ENCODE measurements at places on chromosomes 2 and 18.
A peak's percentile ranks its signal among the peaks of the same experiment; 100 is the strongest.

DNA sequence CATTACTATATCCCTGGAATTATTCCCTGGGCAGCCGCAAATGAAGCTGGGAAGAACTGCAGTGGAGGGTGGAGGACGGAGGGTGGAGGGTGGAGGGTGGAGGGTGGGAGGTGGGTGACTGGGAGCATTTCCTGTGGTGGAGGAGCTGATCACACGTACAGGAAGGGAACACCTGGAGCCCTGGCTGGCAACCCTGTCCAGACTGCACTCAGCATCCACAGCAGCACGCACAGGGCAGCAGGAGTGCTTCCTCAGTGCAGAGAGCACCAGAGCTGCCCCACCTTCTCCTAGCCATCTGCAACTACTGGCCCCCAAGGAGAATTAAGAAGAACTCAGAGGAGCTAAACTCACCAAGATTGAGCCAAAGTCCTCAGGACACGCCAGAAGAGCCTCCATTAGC lies 249.9 kb downstream of the EIPR1 start:
- no peak for DNase-seq

GRCh38 chr2:101718993-101719571 lies 21.6 kb downstream of the MAP4K4 start:
- DNase-seq, result peak; percentile 66

DNA sequence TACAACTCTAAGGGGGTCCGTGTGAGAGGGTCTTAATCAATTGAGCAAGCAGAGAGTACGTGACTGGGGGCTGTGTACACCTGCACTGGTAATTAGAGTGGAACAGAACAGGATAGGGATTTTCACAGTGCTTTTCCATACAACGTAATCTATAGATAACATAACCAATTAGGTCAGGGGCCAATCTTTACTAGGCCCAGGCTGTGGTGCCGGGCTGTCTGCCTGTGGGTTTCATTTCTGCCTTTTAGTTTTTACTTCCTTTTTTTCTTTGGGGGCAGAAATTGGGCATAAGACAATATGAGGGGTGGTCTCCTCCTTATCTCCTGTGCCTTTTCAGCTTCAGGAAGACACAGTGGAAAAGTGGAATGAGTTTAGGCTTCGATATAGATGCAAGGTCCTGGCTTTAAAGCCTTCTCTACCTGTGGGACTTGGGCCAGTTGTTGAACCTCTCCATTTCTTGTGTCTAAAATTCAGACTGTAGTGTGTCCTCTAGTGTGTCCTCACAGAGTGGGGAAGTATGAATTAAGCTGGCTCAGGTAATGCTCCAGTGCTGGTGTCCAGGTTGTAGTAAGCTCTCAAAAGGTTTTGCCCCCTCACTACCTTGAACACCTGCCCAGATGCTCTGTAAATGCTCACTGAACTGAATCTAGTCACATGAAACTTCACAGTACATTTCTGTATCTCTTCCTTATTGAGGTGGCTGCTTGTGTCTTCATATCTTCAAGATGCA lies 422.8 kb downstream of the SETBP1 start:
- DNase-seq, result no peak

DNA sequence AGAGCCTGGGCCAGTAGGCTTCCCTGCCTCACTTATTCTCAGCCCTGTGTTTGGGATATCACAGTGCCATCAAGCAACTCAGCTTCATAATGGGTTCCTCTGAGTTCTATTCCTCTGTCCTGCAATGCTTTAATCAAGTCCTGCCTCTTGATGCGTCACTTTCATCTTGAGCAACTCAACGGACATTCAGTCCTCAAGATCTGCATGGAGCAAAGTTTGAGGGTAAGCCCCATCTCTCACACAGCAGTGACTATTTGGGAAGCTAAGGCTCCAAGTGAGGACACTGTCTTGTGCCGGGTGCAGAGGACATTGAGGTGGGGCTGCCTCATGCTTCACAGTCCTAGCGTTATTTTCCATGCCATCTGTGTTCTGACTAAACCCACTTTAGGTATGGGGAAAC lies 50.9 kb upstream of the PLB1 start:
- no peak for DNase-seq

DNA sequence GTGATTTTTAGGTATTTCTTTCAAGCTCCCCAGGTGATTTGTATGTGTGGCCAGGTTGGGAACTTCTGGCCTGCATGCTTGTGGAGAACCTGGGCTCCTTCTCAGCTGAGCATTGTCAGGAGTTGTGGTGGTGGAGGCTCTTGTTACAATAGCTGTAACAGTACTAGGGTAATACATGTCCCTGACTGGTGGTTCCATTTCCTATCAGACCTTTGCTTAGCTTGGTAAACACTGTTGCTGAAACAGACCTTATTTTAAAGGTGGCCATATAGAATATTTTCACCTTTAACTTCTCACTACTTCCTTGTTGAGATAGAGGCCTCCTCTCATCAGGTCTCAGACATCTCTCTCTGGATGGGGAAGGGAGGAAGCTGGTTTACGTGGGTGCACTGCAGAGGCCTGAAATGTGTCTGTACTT lies 79.2 kb downstream of the SETBP1 start:
- DNase-seq, result no peak

GRCh38 chr2:230958820-230959756 lies 34.0 kb upstream of the GPR55 start:
- DNase-seq, result no peak

DNA sequence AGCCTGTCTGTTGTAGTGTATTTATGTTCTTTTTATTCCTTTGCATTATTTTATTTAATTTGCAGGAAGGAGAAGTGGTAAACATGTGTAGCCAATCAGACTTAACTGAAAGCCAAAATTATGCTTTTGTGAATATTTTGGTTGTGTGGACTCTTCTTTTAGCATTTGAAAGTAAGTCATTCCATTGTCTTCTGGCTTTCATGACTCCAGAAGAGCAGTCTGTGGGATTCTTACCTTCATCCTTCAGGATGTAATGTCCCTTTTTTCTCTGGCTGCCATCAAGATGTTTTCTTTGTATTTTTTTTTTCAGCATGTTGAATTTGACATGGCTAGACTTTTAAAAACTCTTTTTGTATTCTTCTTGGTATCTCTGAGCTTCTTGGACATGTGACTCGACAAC lies 895.2 kb upstream of the ZEB2 start:
- no peak for DNase-seq

DNA sequence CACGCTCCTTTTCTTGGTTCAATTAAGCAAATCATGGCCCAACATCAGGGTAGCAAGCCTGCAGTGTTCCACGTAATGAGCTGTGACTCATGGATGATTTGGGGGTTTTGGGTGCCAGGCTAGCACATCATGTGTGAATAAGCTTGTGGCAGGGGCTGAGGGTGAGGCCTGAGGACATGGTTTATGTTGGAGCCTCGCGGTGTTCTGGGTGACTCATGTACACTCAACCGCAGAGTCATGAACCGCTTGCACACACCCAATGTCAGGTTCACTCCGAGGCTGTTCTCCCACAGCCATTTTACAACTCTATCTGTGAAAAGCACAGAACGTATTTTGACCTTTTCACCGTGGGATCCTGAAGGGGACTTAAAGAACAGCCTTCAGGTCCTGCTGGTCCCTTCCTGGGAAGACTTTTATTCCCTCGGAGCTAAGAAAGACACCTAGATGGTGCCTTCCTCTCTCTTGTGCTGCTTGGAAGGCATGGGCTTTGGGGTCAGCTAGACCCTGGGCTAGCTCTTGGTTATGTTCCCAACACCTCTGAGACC lies 139.9 kb upstream of the ZEB2 start:
- peak; percentile 40 for DNase-seq

GRCh38 chr2:166610180-166610912 lies 116.3 kb upstream of the SCN7A start:
- peak; percentile 5 for DNase-seq

Data from stimulated activated CD4-positive, alpha-beta T cell treated with anti-CD3 and anti-CD28 coated beads, Interleukin-2, amount 100 ng/mL, for 24 hours (primary cell).